T-cell (primary cell): ENCODE measurements at places on chromosomes 12 and 14.
A peak's percentile ranks its signal among the peaks of the same experiment; 100 is the strongest.

DNA sequence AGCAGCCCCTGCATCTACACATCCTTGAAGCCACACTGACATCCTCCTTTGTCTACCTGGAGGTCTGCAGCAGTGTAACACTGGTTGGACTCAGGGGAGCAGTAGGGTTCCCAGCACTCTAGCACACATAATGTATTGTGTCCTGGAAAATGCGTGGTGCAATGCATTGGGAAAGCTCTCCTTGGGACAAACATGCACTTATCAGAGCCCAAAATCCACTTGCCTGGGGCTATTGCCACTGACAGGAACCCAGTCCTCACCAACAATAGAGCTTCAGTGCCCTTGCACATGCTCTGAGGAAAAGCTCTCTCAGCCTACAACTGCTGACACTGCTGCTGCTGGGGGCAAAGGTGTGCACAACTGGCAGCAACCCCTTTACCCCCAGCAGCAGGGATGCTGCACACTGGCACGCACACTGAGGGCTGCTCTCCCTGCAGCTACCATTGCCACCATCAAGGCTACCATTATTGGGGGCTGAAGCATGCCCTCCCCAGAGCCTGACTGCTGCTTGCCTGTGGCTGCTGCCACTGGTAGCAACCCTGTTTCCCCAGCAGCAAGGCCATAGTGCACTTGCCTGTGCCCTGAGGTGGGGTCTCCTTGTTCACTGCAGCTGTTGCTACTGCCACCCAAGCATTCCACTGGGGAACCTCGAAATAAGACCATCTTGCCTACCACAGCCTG is 221.9 kb downstream of the SLC38A4 start:
- no peak for DNase-seq

- peak; percentile 17 for DNase-seq
Measured at GRCh38 chr12:118060301-118061010, 523 bp downstream of the WSB2 start.

DNA sequence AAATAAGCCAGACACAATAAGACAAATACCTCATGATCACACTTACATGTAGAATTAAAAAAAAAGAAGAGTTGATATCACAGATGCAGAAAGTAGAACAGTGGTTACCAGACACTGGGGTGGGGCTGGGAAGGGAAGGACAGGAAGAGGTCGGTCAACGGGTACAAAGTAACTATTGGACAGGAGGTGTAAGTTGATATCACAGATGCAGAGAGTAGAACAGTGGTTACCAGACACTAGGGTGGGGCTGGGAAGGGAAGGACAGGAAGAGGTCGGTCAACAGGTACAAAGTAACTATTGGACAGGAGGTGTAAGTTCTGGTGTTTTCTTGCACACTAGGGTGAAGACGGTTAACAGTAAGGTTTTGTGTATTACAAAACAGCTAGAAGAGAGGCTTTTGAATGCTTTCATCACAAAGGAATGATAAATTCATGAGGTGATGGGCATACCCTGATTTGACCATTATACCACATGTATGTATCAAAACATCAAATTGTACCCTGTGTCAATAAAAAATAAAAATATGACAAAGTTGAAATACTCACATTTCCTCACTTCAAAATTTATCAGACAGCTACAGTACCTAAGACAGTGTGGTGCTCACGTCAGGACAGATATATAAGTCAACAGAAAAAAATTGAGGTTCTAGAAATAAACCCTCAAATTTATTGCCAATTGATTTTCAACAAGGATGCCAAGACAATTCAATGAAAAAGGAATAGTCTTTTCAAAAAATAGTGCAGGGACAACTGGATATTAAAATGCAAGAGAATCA is 32.8 kb downstream of the GALC start:
- peak; percentile 10 for DNase-seq

GRCh38 chr14:56194042-56194441 is 75.8 kb downstream of the PELI2 start:
- peak; percentile 16 for DNase-seq
